ENCODE measurements at places on chromosomes 2 and 18.
A peak's percentile ranks its signal among the peaks of the same experiment; 100 is the strongest.

DNA sequence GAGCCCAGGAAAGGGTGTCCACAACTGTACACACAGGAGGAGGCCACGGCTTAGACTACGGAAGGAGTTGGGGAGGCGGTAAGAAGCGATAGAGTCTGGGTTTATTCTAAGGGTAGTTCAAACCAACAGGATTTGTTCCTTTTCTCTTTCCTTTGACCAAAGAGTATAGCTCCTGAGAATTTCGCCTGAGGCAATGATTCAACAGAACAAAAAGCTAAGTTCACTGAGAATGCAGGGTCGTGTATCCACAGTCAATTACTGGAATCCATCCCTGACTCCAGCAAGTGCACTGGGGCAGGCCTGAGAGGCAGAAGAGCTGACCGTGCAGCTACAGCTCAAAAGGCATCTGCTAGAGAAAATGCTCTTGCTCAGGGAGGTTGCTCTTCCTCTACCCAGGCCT lies 140.9 kb downstream of the TFCP2L1 start:
- DNase-seq = no peak

GRCh38 chr2:207239754-207240494 lies 74.2 kb upstream of the KLF7 start:
- no peak for DNase-seq

- DNase-seq = peak; percentile 47
These were observed 54.1 kb upstream of the KLF7 start for GRCh38 chr2:207219676-207220501.

GRCh38 chr2:19738707-19739106 lies 163.1 kb downstream of the TTC32 start:
- no peak for DNase-seq

- DNase-seq = no peak
These were observed 276.5 kb downstream of the NBAS start for GRCh38 chr2:15284614-15285013.

DNA sequence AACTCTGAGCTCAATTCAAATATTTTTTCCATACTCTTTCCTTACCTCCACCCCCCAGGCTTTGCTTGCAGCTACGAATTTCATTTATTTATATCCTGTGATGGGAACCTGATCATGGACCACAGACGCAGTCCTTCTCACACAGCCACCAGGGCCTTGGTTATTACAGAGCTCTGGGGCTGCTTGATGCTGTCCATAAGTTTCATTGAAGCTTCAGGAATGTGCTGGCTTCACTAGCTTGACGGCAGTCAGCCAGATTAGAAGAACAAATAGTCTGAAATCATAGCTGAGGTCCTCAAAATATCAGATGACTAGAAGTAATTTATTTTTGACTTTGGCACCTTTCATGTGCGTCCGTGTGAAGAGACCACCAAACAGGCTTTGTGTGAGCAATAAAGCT lies 104.9 kb downstream of the VWA3B start:
- DNase-seq = no peak

- peak; percentile 23 for DNase-seq
These were observed 17.2 kb downstream of the THOC1 start for GRCh38 chr18:250685-251084.

GRCh38 chr2:205188239-205189138 lies 493.8 kb upstream of the NRP2 start:
- peak; percentile 72 for DNase-seq

GRCh38 chr2:55010149-55010591 lies 40.1 kb downstream of the RTN4 start:
- no peak for DNase-seq

DNA sequence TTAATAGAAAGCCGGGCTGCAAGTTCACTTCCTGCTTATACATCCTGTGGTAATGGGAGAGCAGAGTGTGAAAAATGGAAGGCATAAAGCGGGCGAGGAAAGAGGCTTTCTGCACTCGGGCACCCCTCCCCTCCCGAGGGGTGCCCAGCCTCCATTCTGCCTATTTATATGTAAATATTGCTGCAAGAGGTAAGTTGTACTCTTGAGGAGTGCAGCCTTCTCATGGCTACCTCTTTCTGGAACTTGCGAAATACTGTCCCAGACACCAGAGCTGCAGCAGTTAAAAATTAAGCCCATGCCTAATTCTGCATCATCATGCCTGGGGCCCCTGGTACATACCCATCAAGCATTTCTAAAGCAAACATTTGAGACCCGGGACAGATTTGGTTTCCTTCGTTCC lies 156.0 kb downstream of the GBX2 start:
- no peak for DNase-seq

DNA sequence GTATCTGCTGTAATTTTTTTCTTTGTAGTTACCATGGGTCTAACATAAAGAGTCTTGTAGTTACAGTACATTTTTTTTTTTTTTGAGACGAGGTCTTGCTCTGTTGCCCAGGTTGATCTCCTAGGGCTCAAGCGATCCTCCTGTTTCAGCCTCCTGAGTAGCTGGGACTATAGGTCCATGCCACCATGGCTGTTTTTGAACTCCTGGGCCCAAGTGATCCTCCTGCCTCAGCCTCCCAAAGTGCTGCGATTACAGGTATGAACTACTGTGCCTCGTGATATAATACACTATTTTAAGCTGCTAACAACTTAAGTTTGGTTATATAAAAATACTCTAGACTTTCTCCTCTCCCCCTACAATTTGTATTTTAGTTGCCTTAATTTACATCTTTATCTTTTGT lies 46.3 kb downstream of the ASB1 start:
- no peak for DNase-seq

GRCh38 chr2:155583674-155584195 lies 748.8 kb downstream of the NR4A2 start:
- DNase-seq = no peak

GRCh38 chr2:26302846-26303245 lies 43.1 kb upstream of the SELENOI start:
- no peak for DNase-seq

DNA sequence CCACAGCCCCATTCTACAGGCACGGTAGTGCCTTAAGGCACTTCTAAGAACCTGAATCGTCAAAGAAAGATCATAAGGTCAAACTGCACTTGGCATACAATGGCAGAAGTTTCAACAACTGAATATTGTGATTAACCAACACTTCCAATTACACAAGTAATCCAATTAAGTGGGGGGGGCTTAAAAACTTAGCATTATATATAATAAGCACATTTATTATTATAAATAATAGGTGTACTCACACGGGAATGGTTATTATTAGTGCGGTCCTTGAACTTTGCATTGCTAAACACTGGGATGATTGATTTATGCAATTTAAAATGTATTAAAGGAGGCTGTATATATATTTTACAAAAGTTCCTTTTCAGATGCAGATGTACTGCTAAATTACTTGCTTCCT lies 7.6 kb downstream of the APCDD1 start:
- no peak for DNase-seq

- no peak for DNase-seq
These were observed 3.3 kb upstream of the NETO1 start for GRCh38 chr18:72871091-72871490.

- no peak for DNase-seq
These were observed 26.0 kb upstream of the EFEMP1 start for GRCh38 chr2:55949613-55950012.

DNA sequence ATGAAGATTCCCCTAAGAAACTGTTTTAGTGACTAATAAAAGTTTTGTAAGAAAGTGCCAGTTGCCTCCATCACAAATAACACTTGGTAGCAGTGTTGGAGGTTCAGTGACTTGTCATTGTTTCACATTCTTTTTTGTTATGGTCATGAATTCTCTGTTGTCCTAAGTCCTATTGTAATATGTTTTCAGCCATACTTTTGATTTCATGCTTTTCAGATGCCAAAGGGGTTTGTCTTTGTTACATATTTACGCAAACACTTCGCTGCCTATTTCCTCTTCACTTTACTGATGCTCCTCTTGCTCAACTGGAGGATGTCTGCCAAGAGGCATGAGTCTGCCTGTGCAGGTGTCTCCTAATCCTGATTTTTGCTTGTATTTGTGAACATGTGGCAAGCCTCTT lies 66.6 kb downstream of the PHLPP1 start:
- DNase-seq = peak; percentile 76

DNA sequence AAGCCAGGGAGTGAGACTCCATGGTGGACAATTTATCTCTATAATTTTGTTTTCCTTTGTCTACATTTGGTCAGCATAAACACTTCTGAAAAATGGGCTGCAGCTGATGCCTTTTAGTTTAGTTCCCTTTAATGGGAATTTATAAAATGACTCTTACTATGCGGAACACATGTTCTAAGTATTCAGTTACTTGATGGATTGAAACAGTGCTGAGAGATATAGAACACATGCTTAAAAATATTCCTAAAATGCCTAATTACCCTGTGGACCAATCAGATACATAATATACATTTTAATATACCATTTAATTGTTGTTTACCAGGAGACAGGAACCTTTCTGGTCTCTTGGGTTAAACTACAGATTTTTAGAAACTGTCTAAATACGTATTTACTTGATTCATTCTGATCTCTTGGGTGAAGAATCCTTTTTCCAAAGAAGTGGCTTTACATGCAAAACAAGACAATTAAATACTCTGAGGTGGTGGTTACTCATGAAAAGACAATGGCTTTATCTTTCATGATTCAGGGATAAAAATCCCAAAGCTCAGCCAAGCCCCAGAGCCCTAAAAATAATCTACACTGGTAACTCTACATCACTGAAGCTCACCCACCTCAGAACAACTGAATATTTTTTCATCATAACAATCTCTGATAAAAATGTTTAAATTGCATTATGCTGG lies 128.1 kb upstream of the SERTAD2 start:
- no peak for DNase-seq

DNA sequence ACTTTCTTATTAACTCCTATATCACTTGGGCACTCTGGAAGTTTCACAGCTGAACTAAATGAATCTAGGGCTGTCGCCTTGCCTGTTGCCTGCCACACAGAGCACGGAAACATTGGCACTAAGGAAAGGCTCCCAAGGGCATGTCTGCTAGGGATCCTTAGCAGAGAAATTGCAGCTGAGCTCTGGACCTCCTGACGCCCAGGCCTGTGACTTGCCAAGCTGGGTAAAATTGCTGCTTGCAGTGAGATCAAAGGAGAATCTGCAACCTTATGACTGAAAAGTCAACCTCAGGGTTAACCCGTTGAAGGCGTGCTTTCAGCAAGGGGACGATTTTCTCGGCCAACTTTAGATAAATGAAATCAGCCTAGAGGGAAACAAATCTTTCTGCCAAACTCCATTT lies 189.8 kb downstream of the NCK2 start:
- DNase-seq = no peak

DNA sequence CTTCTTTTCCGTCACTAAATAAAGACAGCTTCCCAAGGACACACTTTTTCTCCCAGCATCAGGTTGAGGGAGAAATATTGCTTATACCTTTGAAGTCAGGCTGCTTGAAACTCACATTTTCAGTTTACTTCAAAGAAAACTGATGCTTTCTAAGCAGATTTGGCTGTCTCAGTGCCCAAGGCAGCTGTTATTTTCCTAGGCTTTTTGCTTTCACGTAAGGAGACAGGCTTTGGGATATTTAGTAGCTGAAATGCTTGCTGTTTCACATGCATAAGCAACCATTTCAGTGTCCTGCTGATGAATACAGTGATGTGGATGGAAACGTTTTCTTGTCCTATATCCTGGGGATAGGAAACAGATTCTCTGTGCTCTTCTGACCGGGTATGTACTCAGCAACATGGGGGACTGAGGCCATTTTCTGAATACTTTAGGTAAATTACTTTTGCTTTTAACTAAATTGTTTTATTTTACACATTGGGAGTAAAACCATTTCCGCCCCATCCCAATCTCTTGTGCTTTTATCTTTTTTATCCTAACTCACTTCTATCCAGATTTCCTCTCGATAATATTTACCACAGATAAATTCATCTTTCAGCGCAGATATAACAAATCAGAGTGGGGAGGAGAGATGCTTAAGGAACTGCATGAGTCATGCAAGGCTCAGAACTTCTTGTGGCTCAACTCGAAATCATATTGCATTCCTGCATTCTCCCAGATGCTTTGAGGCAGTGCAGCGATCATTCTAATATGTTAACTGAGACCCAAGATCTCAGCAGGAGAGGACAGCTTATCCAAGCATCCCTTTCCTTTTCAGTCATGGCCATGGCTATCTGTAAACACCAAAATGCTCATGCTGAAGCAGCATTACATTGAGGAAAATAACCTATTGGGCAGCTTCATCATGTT lies 22.2 kb downstream of the GALR1 start:
- no peak for DNase-seq

GRCh38 chr2:230949966-230950873 lies 25.2 kb upstream of the GPR55 start:
- DNase-seq = no peak

- DNase-seq = no peak
These were observed 67.2 kb upstream of the FRZB start for GRCh38 chr2:182933629-182934028.

- no peak for DNase-seq
These were observed 23.4 kb downstream of the CROCC2 start for GRCh38 chr2:240929364-240930095.

DNA sequence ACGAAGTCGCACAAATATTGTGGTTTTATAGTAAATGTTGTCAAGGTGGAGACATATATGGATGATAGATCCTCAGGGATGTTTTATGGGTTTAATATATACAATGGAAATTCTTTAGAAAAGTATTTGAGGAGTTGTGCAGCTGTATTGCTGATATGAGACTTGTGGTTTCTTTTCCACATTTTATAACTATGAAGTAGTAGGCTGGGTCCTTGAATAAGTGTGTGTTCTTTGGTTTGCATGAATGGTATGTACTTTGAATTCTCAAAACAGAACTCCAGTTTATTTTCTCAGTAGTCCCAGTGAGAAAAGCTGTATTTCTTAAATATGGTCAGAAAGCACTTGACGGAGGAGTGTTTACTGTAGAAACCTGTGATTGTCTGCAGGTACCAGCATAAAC lies 42.4 kb downstream of the PLCL1 start:
- DNase-seq = peak; percentile 32

DNA sequence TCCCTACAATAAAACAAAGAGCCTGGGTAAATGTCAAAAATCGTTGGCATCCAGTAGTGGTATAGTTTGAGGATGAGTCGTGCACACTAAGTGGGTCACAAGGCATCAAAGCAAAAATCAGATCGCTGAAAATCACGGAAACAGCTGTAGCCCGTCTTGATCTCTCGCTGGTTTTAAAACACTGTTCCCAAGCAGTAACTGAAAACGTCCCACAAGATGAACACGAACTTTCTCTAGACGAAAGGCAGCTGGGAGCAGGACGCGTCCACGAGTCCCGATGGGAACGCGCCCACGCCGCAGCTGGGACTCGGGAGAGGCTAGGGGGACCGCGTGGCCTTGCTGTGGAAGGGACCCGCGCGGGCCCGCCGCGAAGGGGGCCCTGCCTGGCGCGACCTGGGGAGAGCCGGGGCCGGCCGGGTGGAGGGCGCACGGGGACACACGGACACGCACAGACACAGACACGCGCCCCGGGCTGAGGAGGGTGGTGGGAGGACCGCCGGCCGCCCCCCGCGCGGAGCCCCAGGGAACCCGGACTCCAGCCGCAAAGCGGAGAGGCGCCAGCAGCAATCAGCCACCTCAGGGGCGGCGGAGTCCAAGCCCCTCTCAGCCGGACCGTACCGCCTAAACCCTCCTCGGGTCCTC lies 651 bp downstream of the STK17B start:
- peak; percentile 24 for DNase-seq

GRCh38 chr2:229042349-229042748 lies 228.7 kb downstream of the PID1 start:
- DNase-seq = no peak

GRCh38 chr2:162457490-162457889 lies 113.6 kb downstream of the GCA start:
- no peak for DNase-seq

Data from AG04450 (cell line).